ENCODE measurements at places on chromosomes 13 and 19.

DNA sequence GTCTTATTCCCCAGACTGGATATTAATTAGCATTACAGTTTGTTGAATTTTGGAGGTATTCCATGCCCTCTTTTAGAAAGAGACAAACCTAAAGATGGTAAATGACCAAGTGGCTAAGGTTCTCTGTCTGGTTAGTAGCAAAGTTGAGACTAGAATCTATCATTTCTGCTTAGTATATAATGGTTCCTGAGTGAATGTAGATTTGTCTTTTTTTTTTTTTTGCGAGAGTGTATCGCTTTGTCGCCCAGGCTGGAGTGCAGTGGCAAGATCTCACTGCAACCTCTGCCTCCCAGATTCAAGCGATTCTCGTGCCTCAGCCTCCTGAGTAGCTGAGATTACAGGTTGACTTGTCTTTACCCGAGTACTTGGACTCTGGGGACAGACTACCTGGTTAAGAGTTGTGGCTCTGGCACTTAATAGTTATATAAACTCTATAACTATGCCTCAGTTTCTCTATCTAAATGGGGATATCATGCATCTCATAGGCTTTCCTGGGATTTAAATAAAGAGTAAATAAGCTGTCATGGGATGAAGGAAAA is 2.7 kb downstream of the NAA16 start:
- DNase-seq, result no peak

DNA sequence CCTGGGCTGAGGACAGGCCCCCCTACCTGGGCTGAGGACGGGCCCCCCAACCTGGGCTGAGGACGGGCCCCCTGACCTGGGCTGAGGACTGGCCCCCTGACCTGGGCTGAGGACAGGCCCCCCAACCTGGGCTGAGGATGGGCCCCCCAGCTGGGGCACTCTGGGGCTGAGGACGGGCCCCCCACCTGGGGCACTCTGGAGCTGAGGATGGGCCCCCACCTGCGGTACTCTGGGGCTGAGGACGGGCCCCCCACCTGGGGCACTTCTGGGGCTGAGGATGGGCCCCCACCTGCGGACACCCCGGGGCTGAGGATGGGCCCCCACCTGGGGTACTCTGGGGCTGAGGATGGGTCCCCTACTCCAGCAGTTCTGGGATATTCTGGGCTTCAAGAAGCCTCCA is 65.5 kb downstream of the RASA3 start:
- DNase-seq, result no peak

DNA sequence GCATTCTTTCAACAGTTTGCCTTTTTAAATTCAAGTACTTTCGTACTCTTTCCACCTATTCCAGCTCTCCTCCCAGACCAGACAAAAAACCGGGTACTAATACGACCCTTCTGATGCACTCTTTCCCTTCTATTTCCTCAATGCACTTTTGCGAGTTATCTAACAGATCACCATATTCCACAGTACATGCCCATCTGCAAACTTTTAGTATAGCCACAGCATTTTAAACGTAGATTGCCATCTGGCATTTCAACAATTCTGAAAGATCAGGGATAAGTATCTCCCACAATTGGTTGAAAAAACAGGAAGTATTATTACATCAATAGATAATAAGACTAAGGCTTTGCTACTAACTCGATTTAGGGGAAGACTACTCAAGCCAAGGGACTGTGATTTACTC is 31.5 kb downstream of the RBM26 start:
- no peak for DNase-seq

GRCh38 chr13:94267581-94268366 is 211.7 kb downstream of the DCT start:
- no peak for DNase-seq

DNA sequence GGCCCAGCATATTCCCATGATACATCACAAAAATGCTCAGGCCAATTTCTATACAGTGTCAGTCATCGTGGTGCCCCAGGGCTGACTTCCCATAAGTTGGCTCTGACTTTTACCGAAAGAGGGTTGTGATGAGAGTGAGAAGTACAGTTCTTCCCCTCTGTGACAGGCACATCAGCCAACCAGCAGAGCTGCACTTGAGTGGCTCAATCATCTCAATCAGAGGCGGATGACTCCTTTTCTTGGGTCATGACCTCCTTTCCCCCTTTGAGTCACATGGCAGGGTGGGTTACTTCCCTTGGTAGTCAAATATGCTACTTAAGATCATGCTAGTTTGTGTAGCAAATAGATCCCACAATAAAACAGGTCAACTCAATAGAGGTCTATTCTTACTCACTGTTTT is 6.9 kb upstream of the AMER2 start:
- no peak for DNase-seq

DNA sequence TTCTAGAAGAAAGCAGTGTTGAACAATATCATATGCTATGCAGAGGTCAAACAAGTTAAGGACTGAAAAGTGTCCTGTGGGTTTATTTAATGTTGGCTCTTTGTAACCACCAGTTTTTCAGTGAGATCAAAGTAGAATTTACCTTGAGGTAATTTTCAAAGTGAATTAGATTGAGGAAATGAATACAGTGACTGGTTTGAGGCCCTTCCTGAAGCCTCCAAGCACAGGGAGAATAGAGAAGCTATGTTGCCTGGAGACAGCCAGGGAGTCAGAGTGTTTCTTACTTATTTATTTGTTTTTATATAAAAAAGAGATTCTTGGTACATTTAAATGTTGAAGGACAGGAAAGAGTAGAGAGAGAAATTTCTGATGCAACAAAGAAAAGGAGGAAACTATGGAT is 954.3 kb upstream of the SPRY2 start:
- no peak for DNase-seq

DNA sequence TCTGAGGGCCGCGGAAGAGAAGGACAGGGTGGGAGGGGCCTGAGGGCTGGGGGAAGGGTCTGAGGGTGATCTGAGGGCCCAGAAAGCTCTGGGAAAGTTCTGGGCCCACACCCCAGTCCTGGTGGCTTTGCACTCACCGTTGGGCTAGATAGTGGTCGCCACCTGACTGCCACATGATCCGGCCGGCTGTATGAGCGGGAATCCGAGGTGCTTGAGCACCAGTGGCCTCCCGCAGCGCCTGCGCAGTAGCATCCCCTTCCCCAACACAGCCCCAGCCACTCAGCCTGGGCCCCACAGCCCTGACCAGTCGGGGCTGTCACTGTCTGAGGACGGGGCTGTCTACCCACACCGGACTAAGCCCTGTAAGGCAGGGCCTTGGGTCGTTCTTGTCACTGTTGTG is 15.0 kb downstream of the PRODH2 start:
- no peak for DNase-seq

GRCh38 chr13:73467125-73467524 is 408.3 kb downstream of the KLF5 start:
- no peak for DNase-seq

- no peak for DNase-seq
These were observed 16.4 kb upstream of the ZNF14 start for GRCh38 chr19:19749117-19749907.

- DNase-seq, result no peak
These were observed 7.3 kb downstream of the NOP53 start for GRCh38 chr19:47752440-47753211.

DNA sequence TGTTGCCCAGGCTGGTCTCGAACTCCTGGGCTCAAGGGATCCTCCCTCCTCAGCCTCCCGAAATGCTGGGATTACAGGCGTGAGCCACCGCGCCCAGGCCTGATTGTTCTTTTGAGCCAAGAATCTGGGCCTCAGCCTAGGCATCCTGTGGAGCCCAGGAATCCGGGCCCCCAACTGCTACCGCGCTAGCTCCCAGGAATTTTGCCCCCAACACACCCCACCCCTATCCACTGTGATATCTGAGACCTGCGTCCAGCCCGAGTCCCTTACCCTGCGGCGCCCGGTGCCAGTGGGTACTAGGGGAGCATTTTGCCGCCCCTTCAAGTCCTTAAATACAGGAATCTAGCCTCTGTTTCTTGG is 838 bp upstream of the MYADM start:
- DNase-seq, result no peak

DNA sequence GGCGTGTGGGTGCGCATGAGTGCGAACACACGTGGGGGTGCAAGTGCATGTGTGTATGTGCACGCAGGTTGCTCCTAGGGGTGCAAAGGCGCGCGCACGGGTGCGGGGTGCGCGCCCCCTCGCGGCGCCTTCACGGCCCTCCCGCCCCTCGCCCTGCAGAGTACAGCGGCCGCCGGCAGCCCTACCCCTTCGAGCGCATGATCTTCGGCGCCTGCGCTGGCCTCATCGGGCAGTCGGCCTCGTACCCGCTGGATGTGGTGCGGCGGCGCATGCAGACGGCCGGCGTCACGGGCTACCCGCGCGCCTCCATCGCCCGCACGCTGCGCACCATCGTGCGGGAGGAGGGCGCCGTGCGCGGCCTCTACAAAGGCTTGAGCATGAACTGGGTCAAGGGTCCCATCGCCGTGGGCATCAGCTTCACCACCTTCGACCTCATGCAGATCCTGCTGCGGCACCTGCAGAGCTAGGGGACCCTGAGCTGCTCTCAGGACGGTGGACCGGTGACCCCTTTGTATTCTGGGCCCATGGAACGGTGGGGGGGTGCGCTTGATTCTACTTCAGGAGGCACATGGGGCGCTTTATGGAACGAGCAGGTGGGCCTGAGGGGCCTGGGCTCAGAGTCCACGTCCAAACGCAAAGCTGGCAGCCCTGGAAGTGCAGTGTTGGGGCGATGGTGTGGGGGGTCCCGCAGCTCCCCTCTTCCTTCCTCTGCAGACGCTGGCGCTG is 27.7 kb downstream of the TMEM161A start:
- DNase-seq, result no peak

DNA sequence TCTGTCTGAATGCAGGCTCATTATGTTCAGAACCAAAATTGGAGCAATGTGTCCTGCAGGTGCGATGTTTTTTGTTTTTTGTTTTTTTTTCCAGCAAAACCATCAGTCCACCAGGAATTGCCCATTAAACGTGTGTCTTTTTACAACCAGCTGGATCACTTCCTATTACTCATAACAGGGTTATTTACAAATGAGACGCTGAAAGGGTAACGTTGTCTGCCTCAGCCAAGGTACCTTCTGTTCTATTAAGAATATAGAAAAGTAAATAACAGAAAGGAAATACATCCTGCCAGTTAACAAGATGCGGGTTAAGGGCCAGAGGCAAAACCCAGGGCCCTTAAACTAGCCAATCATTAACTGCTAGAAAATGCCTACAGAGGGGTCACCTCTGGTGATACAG is 590.4 kb downstream of the TBC1D4 start:
- DNase-seq, result no peak

- peak; percentile 89 for DNase-seq
These were observed at the start of gene PRKD2 for GRCh38 chr19:46717034-46717715. Gene PRKD2 (minus strand): TSS chr19:46717114. CDS start chr19:46716370, 744 bp downstream.

GRCh38 chr19:6271721-6272410 is 7.9 kb downstream of the MLLT1 start:
- DNase-seq, result no peak

- peak; percentile 15 for DNase-seq
These were observed 49.1 kb downstream of the NFIX start for GRCh38 chr19:13044231-13044836.

- DNase-seq, result no peak
These were observed 3.0 kb upstream of the RAB3D start for GRCh38 chr19:11342429-11342828.

DNA sequence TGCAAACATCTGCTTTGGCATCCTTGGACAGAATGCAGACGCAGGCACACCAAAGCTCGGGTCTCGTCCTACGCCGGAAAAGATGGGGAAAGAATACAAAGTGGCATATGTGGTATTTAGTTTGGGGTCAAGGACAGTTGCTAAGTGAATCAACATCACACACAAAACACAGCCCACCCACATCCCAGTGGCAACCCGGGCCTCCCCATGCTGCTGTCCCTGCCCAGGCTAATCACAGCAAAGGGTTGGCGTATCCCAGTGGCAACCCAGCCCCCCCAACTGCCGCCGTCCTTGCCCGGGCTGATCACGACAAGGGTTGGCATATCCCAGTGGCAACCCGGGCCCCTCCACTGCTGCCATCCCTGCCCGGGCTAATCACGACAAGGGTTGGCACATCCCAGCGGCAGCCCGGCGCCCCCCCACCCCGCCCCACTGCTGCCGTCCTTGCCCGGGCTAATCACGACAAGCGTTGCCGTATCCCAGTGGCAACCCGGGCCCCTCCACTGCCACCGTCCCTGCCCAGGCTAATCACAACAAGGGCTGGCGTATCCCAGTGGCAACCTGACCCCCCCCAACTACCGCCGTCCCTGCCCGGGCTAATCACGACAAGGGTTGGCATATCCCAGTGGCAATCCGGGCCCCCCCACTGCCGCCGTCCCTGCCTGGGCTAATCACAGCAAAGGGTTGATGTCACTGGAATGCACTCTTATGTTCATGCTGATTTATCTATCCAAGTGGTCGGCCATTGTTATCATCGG is 167.8 kb upstream of the SOX1 start:
- no peak for DNase-seq

DNA sequence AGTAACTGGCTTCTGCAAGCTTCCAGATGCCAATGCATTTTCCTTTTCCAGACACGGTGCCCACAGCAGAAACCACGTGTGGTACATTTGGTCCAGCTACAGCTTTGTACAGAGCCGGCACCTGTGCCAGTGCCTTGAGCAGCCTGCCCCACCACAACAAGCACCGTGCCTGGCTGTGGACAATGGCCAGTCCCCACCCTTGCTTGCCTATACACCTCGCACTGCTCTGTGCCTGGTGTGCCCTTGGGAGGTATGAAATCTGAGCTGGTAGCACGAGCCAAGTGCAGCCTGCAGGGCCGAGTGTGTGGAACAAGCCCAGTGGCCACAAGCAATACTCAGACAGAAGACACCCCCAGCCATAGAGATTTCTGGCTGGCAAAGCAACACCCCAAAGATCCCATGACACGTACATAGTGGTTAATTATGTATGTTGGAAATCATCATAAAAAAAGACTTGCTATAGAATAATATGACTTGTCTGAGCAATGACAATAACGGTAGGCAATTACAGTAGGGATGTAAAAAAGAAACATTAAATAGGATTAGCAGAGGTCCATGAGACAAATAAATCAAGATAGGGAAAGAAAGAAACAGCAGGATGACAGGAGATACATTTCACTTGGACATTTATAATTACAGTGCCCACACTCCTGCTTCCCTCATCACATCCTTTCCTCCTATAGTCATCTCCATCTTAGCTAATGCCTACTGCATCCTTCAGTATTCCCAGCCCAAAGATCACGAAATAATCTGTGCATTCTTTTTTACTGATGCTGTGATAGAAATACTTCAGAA is 1399.5 kb downstream of the PCDH9 start:
- DNase-seq, result no peak

GRCh38 chr19:29445246-29445645 is 80.5 kb upstream of the VSTM2B start:
- no peak for DNase-seq

DNA sequence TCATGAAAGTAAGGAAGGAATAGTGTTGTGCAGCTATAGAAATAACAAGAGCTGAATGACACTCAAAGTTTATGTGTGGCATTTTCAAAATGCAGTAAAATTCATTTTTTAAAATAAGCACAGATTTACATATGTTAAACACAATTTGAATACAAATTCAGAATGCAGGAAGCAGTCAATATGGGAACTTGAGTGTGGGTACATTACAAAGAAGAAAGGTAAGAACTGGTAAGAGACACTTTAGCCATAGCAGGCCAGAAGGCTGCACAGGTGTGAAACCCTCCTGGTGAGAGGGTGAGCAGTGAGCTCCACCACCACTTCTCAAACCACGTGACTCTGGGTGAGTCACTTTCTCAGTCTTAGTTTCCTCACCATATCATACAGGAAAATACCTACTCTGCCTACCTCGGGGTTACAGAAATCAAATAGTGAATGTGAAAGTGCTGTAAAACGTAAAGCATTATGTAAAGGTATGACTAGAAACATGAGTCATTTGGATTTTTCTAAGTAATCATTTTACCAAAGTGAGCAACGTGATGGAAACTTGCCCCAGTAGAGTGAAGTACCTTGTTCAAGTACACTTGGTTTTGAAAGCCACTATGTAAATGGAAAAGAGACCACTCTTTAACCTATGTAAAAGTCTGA is 40.5 kb downstream of the USP12 start:
- DNase-seq, result peak; percentile 25

All from activated CD8-positive, alpha-beta memory T cell treated with anti-CD3 and anti-CD28 coated beads for 1 hour (primary cell).